D341Med (cell line): ENCODE measurements at places on chromosomes 2 and 18.
A peak's percentile ranks its signal among the peaks of the same experiment; 100 is the strongest.

- no peak for DNase-seq
Observed at GRCh38 chr18:65671621-65672415, 79.0 kb upstream of the CDH7 start.

DNA sequence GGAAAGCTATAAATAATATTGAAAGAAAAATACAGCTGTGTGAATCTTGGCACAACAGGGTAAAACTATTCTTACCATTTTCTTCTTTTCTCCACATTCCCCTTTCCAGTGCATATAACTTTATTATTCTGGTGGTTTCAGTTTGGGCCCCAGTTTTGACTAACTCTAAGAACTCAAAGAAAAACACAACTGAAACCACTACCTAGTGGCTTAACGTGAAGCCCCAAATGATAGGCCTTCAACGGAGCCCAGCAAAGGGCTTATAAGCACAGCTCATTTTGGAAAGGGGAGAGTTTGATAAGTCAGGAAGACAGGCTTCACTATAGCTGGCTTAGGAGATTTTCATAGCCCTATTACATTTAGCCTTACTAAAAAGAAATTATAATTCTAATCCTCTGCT is 62.4 kb downstream of the PPP1R1C start:
- no peak for DNase-seq

GRCh38 chr18:8788503-8789429 is 83.4 kb downstream of the MTCL1 start:
- no peak for DNase-seq

DNA sequence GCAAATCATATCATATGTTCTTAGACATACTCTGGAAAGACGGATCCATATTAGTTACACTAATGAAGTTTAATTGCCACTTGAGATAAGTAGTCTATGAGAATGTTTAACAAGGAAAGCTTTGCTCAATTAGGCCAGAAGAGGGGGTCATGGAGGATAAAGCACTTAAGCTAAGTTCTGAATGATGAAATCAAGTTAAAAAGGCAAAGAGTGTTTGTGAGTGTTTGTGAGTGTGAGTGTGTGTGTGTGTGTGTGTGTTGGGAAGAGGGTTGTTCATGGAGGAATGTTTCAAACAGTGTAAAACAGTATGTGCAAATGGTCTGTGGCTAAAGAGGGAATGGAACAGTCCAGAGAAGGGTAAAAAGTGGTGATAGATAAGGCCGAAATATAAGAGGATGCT is 360.9 kb downstream of the ERBB4 start:
- no peak for DNase-seq

- DNase-seq, result no peak
Observed at GRCh38 chr2:191351298-191351697, 106.1 kb downstream of the MYO1B start.

GRCh38 chr2:217694291-217694690 is 308.5 kb downstream of the TNS1 start:
- DNase-seq, result no peak

DNA sequence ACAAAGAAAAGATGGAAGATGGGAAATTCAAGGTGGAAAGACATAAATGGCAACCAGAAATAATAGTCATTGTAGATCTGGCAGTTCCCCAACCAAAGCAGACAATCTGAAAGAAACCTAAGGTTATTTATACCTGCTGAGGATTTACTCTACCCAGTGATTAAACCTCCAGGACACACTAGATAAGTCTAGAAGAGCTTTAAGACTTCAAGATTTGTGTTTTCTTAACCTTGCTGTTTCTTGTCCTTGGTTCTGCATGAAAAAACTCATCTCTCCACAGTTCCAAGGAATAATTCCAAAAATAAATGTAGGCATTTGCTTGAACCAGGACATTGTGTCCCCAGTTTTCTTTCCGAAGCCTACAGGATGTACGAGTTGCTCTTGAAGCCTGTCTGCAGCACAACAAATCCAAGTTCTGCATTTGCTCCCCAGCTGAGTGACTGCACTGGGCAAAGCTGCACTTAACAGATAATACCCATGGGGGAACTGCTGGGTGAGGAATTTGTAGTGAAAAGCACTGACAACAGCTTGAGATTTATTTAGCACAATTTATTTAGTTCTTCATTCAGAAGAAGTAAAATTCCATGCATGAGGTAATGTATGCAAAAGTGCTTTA is 19.8 kb downstream of the DTNA start:
- DNase-seq, result no peak

GRCh38 chr2:105557021-105557920 is 158.4 kb upstream of the FHL2 start:
- DNase-seq, result no peak

- no peak for DNase-seq
Observed at GRCh38 chr2:128271911-128272600, 46.6 kb downstream of the HS6ST1 start.

- DNase-seq, result peak; percentile 52
Observed at GRCh38 chr2:196555726-196556125, 83.8 kb upstream of the CCDC150 start.
